Naive thymus-derived CD8-positive, alpha-beta T cell (primary cell): ENCODE measurements at places on chromosomes 13 and 19. TPM values are rescaled to one million over a fixed set of nuclear protein-coding genes. Genes with fewer than 3 reads are reported as not detected.

DNA sequence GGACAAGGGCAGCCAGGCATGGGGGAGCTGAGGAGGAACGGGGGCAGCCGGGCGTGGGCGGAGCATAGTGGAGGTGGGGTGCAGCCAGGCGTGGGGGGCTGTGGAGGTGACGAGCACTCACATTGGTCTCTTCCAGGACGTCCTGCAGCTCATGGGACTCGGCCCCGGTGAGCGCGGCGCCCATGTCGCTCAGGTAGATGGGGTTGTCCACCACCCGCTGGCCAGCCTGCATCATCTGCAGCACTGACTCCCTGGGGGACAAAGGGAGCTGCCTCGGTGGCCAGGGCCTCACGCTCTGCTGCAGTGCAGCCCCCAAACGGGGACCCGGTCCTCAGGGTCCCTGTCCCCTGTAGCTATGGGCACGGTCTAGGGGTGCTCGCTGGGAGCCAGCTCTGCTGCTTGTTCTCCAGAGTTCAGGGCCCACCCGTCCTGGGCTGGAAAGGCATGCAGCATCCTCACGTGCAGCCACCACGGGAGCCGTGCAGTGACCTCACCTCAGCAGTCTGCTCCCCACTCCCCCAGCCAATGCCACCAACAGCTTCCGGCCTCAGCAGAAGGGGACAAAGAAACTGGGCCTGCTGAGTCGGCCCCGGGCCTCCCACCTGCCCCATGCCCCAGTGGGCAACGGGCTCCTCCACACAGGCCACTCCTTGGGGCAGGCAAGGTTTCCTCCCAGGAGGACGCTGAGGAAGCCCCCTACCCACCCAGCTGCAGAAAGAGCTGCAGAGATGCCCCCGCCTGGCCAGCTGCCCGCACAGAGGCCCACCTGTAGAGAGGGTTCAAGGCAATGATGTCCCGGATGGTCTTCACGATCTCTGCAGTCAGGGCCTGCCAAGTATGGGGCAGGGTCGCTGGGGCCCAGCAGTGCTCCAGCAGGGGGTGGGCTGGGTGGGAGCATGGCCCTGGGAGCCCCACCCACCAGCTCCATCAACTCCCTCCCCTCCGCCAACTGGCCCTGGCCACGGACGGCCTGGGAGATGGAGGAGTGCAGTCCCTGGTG lies 12.1 kb downstream of the LONP1 start:
- H3K36me3 ChIP-seq, result peaks cover 76% of the 10 kb centered on the region
- H3K4me3 ChIP-seq, result no peak overlapping the region
- H3K27me3 ChIP-seq, result no peaks in the 10 kb centered on the region

DNA sequence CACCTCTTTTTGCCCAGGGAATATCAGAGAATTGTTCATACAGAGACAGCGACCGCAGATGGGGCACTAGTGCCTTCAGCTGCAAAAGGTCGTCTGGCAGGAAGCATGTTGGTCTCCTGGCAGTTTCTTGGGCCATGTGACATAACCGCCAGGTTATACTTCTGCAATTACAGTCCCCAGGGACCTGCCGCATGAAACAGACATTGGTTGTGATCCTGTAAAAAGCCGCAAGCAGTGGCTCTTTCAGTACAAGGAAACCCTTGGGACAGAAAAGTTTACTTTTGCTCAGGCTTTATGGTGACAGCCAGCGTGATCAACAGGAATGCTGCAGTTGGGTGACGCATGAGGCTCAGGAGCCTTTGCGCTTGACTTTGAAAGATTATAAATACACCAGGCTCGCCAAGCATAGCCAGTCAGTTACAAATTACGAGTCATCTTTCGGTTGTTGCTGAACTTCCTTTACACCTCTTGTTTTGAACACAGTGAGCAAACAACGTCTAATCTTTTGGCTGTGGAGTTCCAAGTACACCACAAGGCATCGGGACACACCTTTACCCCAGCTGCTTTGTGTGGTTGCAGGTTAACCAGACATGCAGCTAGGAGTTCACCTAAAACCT lies 50.5 kb upstream of the UBE2L5 start:
- no peaks in the 10 kb centered on the region for H3K27me3 ChIP-seq
- peak overlapping the region; percentile 86 for H3K4me3 ChIP-seq
- peak; percentile 69 for DNase-seq
- peak overlapping the region; percentile 89 for H3K27ac ChIP-seq

DNA sequence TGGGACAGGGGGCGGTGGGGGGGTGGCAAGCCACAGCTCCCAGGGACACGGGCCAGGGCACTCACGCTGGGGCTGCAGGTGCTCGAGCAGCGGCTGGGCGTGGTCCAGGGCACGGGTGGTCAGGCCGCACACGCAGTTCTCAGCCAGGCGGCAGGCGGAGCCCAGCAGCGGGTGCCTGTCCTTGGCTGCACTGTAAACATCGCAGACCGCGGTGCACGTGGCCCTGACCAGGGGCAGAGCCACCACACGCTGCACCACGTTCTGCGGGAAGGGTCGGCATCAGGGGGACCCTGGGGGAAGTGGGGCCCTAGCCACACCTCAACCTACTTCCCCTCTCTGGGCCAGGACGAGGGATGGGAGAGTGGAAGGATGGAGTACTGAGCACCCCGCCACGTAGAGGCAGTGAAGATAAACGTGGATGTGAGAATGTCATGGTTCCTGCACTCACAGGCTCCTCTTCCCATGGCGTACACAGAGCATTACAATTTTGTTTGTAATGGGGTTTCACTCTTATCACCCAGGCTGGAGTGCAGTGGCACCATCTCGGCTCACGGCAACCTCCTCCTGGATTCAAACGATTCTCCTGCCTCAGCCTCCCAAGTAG lies 3.4 kb downstream of the PLIN5 start:
- no peaks in the 10 kb centered on the region for H3K36me3 ChIP-seq
- no peaks in the 10 kb centered on the region for H3K27me3 ChIP-seq

The ZNF208 gene
- total RNA-seq, result 3.2 TPM

The PTGER1 gene
- total RNA-seq, result not detected

The ZNF230 gene
- 9.9 TPM for total RNA-seq

The PLPP2 gene
- not detected for total RNA-seq
